ENCODE measurements at places on chromosomes 1 and 21. TPM values are rescaled to one million over a fixed set of nuclear protein-coding genes. Genes with fewer than 3 reads are reported as not detected.

DNA sequence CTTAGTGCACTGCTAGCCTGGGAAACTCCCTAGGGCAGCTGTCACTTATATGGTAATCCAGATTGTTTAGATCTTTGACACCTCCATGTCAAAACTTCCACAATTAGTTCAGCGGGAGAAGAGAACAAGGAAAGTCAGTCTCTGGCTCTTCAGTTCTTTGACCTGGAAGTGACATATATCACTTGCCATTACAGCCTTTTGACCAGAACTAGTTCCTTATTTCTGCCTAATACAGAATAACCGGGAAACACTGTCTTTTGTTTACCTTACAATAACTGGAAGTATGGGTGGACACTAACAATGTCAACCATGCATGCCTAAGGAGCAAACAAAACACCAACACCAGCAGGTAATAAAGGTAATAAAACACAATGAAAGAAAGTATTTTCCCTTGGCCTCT is 68.3 kb downstream of the C4BPA start:
- no peaks in the 10 kb centered on the region for H3K4me1 ChIP-seq
- H3K36me3 ChIP-seq = no peaks in the 10 kb centered on the region
- DNase-seq = no peak
- H3K4me3 ChIP-seq = no peak overlapping the region
- no peak overlapping the region for H3K27ac ChIP-seq

DNA sequence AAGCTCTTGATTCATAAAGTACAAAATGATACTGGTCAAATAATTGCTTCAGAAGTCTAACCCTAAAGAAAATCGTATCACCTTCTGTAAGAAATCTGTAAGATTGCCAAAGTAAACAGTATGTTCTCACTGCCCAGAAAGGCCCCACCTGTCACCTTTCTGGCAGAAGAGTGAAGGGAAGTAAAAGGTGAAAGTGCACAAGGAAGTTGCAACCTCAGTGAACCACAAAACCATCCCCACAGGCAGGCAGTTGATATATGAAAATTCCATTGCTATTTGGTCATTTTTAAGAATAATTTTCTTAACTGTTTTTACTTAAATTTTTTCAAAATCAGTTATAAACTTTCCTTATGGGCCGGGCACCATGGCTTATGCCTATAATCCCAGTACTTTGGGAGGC is 48.5 kb upstream of the FBXO28 start:
- no peaks in the 10 kb centered on the region for H3K4me1 ChIP-seq
- no peak overlapping the region for H3K4me3 ChIP-seq
- DNase-seq = no peak

- H3K36me3 ChIP-seq = no peaks in the 10 kb centered on the region
- H3K27me3 ChIP-seq = no peaks in the 10 kb centered on the region
- DNase-seq = peak; percentile 93
These were observed 38.0 kb upstream of the COL18A1 start for GRCh38 chr21:45366931-45367401.

DNA sequence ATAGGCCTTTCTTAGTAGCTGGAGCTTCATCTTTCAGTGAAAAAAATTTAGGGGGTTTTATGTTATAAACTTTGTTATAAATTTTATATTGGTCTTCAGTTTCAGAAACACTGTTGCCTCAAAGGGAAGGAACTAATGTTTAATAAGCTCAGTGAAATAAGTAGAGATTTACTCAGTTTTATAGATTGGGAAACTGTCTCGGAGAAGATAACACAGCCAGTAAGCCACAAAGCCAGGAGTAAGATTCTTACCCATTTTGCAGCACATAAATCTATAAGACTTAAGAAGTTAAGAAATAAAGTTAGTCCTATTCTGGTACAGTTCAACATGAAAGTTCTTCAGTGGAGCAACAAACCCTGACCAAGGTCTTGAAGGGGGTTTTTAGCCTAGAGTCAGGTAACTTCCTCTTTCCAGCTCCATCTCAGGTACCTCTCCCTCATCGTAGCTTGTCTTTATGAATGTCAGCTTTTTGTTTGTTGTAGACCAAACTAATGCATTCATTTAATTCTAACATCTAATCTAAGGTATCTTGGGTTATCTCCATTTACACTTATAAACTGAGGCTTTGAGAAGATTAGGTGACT is 3.3 kb downstream of the KPNA6 start:
- no peaks in the 10 kb centered on the region for H3K36me3 ChIP-seq
- H3K27me3 ChIP-seq = no peaks in the 10 kb centered on the region
- DNase-seq = no peak

- no peaks in the 10 kb centered on the region for H3K4me1 ChIP-seq
- no peaks in the 10 kb centered on the region for H3K36me3 ChIP-seq
- peak overlapping the region; percentile 3 for H3K27ac ChIP-seq
- H3K27me3 ChIP-seq = no peaks in the 10 kb centered on the region
These were observed 15.7 kb upstream of the PDXK start for GRCh38 chr21:43703035-43703880.

GRCh38 chr21:33488936-33489335 is 2.6 kb downstream of the DNAJC28 start:
- H3K4me1 ChIP-seq = no peaks in the 10 kb centered on the region
- no peak overlapping the region for H3K27ac ChIP-seq
- no peak overlapping the region for H3K4me3 ChIP-seq

The ALPL gene
- 2.5 TPM for polyA plus RNA-seq

The APOBEC4 gene
- not detected for polyA plus RNA-seq

The TFF3 gene
- polyA plus RNA-seq = 170 TPM
